Mononuclear cell (primary cell): ENCODE measurements at places on chromosomes 4 and X. TPM values are rescaled to one million over a fixed set of nuclear protein-coding genes. Genes with fewer than 3 reads are reported as not detected.

HTRA3 gene
- not detected for total RNA-seq

RBMXL3 gene
- not detected for total RNA-seq

TBX22 gene
- not detected for total RNA-seq

ARSJ gene
- total RNA-seq, result 0.10 TPM

GAR1 gene
- total RNA-seq, result 2.0 TPM

TMPRSS11E gene
- total RNA-seq, result 0.42 TPM

TLR2 gene
- total RNA-seq, result 155 TPM

LRIT3 gene
- total RNA-seq, result under 0.01 TPM

ALB gene
- total RNA-seq, result 0.31 TPM

FAM9C gene
- total RNA-seq, result not detected
